ENCODE measurements at places on chromosomes 3 and 15. TPM values are rescaled to one million over a fixed set of nuclear protein-coding genes. Genes with fewer than 3 reads are reported as not detected.

DNA sequence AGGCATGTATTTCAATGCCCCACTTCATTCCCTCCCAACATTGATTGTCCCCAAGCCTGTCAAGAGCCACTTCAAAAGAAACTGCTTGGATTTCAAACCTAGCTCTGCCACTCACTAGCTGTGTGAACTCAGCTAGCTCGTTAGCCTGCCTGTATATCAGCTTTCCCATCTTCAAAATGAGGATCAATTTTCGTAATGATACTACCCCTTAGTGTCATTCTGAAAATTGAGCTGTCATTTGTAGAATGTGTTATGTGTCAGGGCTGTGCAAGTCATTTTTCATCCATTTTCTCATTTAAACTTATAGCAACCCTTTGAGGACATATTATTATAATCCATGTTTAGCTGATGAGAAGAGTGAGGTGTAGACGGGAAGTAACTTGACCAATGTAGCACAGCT, 88.6 kb downstream of the TRIM42 start:
- H3K4me3 ChIP-seq: no peak overlapping the region
- no peak for DNase-seq
- H3K27ac ChIP-seq: no peak overlapping the region
- H3K4me1 ChIP-seq: no peaks in the 10 kb centered on the region
- no peaks in the 10 kb centered on the region for H3K27me3 ChIP-seq

Gene MCTP2
- total RNA-seq: 24.6 TPM

DNA sequence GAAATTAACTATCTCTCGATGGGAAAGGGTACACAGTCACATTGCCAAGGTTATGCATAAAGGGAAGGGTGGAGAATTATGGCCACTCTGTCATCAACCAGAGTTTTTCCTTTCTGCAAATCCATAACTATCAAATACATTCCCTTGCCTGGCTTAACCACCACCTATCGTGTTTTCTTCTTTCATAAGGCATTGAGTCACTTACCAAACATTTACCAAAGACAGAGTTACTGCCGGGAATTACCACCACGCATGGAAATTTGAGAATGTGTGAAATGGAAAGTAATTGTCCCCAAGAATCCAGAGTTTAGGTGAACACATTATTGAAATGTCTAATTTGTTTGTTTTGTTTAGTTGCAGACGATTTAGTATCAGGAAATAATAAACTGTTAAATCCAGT, 134.3 kb upstream of the LRRN1 start:
- no peak overlapping the region for H3K4me3 ChIP-seq
- DNase-seq: no peak
- H3K27me3 ChIP-seq: no peaks in the 10 kb centered on the region
- H3K36me3 ChIP-seq: no peaks in the 10 kb centered on the region

Gene SLC28A2
- 1.5 TPM for total RNA-seq

DNA sequence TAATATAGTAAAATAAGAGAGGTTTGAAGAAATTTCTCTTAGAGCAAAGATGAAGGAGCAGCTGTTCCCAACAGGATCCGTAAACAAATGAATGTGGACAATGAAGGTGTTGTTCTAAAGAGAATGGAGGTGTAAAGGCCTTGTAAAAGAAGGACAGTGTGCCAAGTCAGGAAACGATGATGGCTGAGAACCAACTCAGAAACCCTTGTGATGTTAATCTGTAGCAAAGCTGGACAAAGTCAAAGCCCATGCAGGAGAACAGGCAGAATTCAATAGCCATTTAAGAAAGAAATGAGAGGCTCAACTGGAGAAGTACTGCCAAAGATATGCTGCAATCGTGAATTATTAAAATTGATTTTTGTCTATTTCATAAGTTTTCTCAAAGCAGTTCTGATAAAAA, 192.2 kb downstream of the MBNL1 start:
- H3K4me3 ChIP-seq: no peak overlapping the region
- no peaks in the 10 kb centered on the region for H3K36me3 ChIP-seq
- DNase-seq: no peak
- H3K27ac ChIP-seq: no peak overlapping the region

Gene KLHL6
- 0.16 TPM for total RNA-seq

Gene LRRC34
- 0.97 TPM for total RNA-seq

DNA sequence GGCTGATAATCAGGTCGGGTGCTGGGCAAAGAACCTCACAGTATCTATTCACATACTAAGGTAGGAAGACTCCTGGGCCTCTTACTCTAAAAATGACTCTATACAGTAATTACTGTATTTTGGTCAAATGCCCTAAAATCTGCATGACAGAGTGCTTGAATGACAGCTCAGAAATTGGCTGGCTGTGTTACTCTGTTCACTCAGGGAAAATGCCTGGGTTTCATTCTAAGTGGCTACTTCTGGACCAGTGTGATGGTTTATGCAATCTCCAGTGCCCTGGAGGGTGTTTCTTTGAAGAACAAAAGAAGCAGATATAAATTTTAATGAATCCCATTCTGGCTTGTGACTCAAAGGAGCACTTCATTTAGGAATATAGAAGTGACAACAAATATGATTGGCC, 2.2 kb downstream of the GABRR3 start:
- H3K36me3 ChIP-seq: no peaks in the 10 kb centered on the region
- H3K27ac ChIP-seq: no peak overlapping the region
- no peak for DNase-seq
- no peaks in the 10 kb centered on the region for H3K27me3 ChIP-seq

GRCh38 chr15:64693134-64693533, 82.3 kb downstream of the RBPMS2 start:
- peak; percentile 66 for DNase-seq
- H3K36me3 ChIP-seq: peaks cover 3% of the 10 kb centered on the region
- H3K4me1 ChIP-seq: peaks cover 6% of the 10 kb centered on the region
- H3K27ac ChIP-seq: peak overlapping the region; percentile 75
- no peak overlapping the region for H3K4me3 ChIP-seq
- no peaks in the 10 kb centered on the region for H3K27me3 ChIP-seq

Gene A4GNT
- 0.67 TPM for total RNA-seq

DNA sequence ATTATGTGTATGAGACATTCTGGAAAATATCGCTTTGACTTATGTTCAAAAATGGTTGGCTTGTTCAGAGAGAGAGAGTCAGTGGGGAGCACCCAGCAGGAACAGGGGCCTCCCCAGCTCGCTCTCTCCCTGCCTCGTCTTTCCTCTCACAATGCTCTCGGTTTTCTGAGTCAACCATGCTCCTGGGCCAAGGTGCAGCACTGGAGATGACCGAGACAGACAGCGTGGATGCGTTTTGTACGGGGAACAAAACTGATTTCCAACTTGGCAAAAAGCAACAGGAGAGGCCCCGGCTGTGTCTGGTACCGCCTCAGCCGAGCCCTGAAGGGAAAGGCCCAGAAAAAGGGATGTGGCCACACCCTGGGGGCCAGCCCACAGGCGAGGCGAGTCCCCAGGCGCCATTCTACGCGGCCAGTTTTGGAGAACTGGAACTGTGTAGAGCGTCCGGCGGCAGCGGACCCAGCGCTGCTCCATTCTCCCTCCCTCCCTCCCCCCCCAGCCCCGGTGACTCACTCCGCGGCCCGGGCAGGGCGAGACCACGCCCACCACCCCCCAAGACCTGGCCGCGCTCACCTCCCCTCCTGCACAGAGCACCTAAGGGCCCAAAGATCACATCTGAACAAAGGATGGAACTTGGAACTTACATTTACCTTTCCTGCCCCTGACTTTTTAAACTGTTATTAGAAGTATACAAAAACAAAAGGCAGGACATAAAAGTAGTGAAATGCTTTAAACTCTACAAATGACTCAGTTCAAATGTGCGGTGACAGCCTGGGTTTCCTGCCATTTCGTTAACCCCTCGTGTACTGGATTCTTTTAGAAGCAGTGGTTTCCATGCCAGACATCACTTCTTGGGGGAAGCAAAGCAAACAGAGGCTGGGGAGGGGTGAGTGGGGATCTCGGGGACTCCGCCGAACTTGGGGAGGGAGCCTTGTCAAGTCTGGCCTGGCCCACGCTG, 12.7 kb downstream of the ATP10A start:
- DNase-seq: peak; percentile 85
- peak overlapping the region; percentile 81 for H3K27ac ChIP-seq
- peaks cover 14% of the 10 kb centered on the region for H3K4me1 ChIP-seq
- no peaks in the 10 kb centered on the region for H3K27me3 ChIP-seq
- H3K4me3 ChIP-seq: no peak overlapping the region

Gene SLC6A11
- 1.5 TPM for total RNA-seq

DNA sequence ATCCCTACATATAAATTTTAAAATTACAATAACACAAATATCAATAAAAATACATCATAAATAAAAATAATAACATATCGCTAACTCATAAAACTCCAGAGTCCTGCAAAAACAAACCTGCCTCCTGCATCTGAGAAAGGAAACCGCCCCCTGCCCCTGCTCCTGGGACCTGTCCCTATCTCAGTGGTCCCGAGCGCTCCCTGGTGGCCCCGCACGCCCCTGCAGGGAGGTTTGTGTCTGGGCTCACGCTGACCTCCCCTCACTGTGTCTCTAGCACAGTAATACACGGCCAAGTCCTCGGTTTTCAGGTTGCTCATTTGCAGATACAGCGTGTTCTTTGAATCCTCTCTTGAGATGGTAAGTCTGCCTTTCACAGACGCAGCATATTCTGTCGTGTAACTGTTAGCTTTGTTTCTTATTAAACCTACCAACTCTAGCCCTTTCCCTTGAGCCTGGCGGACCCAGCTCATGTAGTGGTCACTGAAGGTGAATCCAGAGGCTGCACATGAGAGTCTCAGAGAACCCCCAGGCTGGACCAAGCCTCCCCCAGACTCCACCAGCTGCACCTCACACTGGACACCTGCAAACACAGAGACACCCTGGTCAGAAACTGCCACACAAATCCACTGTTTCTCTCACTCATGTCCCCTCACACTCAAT, 554.1 kb downstream of the GOLGA6L6 start:
- no peaks in the 10 kb centered on the region for H3K27me3 ChIP-seq
- no peaks in the 10 kb centered on the region for H3K36me3 ChIP-seq
- H3K27ac ChIP-seq: no peak overlapping the region

- no peaks in the 10 kb centered on the region for H3K4me1 ChIP-seq
- DNase-seq: peak; percentile 39
- no peak overlapping the region for H3K27ac ChIP-seq
- H3K36me3 ChIP-seq: no peaks in the 10 kb centered on the region
- no peak overlapping the region for H3K4me3 ChIP-seq
Measured at GRCh38 chr15:43867096-43867495, 40.3 kb downstream of the WDR76 start.

DNA sequence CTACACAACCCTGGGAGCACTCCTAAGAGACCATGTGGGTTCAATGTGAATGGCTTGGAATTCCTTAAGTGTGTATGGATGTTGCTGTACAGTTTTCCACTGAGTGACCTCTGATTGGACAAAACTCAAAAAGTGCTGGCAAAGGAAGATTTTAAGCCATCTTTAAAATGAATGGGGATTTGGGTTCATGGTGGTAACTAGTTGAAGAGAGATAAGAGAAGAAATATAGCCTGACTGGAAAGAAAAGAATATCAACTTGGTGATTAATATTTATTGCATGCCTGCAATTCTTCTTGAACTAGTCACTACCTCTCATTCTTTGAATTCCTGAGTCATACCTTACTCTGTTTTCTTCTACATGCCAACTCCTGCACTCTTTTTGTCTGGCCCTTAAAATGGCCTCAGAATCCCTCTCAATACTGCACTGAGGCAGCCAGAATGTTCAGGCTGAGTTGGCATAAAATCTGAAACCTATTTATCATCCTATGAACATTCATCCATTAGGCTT, 124.7 kb downstream of the RPL22L1 start:
- peaks cover 12% of the 10 kb centered on the region for H3K4me1 ChIP-seq
- no peak overlapping the region for H3K27ac ChIP-seq
- no peak for DNase-seq
- no peaks in the 10 kb centered on the region for H3K36me3 ChIP-seq
- H3K4me3 ChIP-seq: no peak overlapping the region
- no peaks in the 10 kb centered on the region for H3K27me3 ChIP-seq

GRCh38 chr3:110378481-110378880, 693.1 kb upstream of the NECTIN3 start:
- H3K36me3 ChIP-seq: no peaks in the 10 kb centered on the region
- no peak overlapping the region for H3K4me3 ChIP-seq
- DNase-seq: no peak
- no peaks in the 10 kb centered on the region for H3K4me1 ChIP-seq
- no peaks in the 10 kb centered on the region for H3K27me3 ChIP-seq

DNA sequence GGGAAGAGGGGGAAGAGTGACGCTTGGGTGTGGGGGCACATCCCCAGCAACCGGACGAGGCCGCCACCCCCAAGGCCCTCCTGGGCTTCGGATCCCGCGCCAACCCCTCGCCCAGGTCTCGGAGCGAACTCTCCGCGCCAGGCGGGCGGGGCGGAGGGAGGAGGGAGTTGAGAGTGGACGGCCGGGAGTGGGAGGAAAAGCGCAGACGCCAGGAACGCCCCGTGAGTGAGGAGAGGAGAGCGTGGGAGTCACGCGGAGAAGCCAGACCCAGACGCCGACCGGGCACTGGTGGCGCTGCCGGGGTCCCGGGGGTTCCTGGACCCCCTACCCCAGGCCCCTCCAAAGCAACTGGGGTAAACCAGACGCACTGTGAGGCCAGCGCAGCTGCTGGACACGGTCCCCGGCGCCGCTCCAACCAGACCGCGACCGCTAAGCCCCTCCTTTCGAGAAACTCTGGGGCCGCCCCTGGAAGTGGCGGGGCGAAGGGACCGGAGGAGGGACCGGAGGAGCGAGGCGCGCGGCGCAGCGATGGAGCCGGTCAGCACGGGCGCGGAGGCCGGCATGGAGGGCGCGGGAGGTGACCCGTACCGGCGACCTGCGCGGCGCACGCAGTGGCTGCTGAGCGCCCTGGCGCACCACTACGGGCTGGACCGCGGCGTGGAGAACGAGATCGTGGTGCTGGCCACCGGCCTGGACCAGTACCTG, at the start of gene EFCC1:
Gene EFCC1, plus strand, starts transcription at position 204 of the 705 bp plus-strand sequence. Its CDS starts 325 bp downstream, at position 529.
- no peaks in the 10 kb centered on the region for H3K36me3 ChIP-seq
- peak; percentile 65 for DNase-seq
- H3K4me3 ChIP-seq: peak within 1 kb of the TSS; percentile 36
- H3K27ac ChIP-seq: no peak within 1 kb of the TSS
- peaks cover 14% of the 10 kb centered on the region for H3K4me1 ChIP-seq

DNA sequence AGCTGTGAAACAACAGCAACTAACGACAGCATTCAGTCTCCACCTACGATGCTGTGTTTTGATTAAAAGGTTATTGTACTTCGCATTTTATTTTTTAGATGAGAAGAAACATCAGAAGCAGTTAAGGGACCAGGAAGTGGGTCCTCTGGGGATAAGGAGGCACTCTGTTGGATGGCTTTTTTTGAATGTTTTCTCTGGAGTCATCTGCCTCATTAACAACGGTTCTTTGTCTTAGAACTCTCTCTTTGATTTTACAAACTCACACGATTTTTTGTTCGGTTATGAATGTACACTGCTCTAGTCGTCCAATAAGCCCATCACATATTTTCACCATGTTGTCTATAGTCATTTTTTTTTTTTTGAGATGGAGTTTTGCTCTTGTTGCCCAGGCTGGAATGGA, 36.0 kb upstream of the ARPIN start:
- no peaks in the 10 kb centered on the region for H3K4me1 ChIP-seq
- H3K36me3 ChIP-seq: no peaks in the 10 kb centered on the region
- no peak overlapping the region for H3K27ac ChIP-seq
- no peak for DNase-seq
- H3K4me3 ChIP-seq: no peak overlapping the region

Gene SLC6A1
- 5.7 TPM for total RNA-seq
